ENCODE measurements at places on chromosomes 3 and 15.

- DNase-seq, result no peak
Measured at GRCh38 chr3:100185847-100186246, 71.5 kb upstream of the FILIP1L start.

- peak; percentile 95 for DNase-seq
Measured at GRCh38 chr3:106176734-106177133, 307.9 kb upstream of the CBLB start.

- DNase-seq, result no peak
Measured at GRCh38 chr15:75594276-75594675, 15.2 kb upstream of the PTPN9 start.

DNA sequence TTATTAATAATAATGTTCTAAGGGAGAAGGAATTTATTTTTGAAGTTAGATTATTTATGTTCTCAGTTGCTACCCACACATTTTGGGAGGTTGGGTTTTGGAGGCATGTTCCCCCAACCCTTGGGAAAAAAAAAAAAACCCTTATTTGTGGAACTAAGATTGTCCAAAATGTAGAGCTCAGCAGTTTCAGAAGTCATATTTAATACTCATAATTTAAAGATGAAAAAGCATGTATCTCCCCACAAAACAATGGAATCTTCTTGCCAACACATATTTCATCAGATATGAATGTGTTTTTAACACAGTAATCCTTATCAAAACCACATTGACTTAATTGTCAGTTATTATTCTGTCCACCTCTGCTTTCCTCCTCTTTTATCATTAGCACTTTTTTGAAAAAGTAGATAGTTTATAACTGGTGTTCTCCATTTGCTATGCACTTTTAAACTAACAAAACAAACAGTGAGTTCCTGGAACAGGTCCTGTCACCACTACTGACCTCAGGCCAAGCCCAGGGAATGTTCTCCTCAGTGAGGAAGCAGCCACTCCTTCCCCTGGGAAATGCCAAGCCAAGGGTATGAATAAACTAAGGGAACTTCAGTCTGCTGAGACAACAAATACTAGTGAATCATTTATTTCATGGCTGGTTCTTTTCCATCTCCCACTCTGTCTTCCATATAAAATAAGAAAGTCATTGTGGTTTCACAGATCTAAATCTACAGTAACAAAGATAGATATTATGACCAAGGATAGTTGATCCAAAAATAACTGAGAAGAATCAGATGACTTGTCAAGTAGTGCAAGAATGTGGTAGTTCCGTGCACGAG is 414.4 kb upstream of the ALCAM start:
- DNase-seq, result no peak
